ENCODE measurements at places on chromosomes 16 and 17.

- no peak for DNase-seq
These were observed 584 bp upstream of the TNRC6A start for GRCh38 chr16:24728891-24729242.

GRCh38 chr16:2276368-2277195, 8.7 kb upstream of the RNPS1 start:
- DNase-seq = no peak

- peak; percentile 27 for DNase-seq
These were observed 2.0 kb downstream of the TBC1D10B start for GRCh38 chr16:30368122-30368791.

DNA sequence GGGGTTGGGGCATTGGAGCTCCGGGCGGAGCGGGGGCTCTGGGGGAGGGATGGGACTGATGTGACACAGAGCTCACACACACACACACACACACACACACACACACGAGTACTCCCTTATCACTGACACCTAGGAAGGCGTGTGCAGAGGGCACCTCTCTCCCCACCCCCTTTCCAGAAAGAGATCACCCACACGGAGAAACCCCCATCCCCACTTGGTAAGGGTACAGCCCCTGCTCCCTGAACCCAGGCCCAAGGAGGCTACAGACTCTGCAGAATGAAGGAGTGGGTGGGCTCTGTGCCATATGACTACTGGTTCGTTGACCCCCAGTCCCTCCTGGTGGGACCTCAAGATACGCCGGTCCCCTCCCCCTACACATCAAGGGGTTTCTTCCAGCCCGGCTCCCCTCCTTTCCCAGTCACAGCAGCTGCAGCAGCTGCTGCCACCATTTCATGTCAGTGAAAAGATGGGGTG, 8.7 kb upstream of the ARHGAP23 start:
- no peak for DNase-seq

DNA sequence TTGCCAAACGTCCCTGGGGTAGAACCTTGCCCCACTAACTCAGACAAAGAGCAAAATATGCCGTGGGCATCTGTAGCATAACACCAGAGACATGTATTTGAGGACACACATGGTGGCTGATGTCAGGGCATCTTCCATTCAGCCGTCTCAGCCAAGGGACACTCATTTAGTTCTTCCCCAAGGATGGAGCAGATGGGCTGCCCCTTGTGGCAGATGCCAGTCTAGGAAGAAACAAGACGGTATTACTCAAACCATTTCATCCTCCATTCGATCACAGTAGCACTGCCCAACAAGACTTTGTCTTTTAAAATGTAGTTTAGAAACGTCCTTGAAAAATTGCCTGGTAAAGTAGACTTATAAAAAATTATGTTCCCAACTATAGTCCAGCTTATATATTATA, 937.6 kb upstream of the EEF2KMT start:
- no peak for DNase-seq

DNA sequence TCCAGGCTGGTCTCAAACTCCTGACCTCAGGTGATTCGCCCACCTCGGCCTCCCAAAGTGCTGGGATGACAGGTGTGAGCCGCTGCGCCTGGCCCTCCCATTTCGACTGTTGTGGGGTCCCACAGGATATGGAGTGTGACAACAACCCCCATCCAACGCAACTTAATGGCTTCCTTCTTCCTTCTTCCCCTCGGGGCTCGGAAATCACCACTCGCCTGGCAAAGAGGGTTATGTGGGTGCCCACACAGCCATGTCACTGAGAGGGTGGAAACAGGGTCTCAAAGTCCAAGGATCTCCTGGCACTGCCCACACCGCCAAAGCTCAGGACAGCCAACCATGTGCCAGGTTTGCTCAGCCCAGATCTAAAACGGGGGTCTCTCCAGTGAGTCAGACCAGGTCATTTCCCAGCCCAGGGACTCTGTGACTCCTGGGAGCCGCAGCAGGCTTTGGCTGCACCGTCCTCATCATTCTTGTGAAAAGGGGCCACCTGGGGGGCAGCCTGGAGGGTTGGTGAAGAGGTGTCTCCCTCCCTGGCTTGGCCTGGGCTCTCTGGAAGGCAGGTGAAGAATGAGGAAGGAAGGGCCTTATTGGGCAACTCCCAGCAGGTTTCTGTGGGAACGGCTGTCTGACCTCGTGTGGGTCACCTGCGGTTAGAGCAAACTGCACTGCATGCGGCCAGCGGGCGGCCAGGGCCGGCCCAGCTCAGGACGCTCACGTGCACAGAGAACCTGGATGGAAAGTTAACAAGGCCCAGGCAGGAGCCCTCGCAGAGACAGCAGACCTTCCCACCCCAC, 25.3 kb upstream of the LITAF start:
- no peak for DNase-seq

- DNase-seq = no peak
These were observed 3.1 kb downstream of the ITGB4 start for GRCh38 chr17:75724016-75725003.

- DNase-seq = no peak
These were observed 309.0 kb upstream of the IRX3 start for GRCh38 chr16:54595621-54596020.

GRCh38 chr17:6240601-6241000, 170.4 kb downstream of the WSCD1 start:
- DNase-seq = no peak

DNA sequence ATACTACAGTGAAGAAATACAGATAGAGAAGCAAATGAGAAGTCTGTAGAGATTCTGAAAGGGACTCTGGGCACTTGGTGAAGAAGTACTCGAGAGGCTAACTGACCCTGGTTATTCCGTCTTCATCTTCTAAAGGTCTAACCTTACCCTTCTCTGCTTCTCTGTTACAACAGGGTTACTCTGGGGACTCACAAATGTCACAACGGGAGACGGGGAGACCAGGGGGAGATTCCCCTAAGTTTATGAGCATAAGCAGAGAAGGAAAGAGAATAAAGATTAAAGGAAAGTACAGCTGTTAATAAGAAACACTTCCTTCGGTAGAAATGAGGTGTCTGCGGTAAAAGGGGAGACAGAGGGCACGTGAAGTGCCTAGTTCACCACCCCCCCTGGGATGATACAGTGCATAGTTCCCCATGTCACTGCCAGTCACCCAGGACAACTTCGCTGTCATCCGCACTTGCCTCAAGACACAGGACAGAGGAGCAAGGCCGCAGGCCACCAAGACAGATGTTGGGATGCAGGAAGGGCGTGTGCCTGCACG, 75.2 kb upstream of the TRAP1 start:
- DNase-seq = no peak

GRCh38 chr17:47254403-47254943, 846 bp downstream of the ITGB3 start:
- DNase-seq = no peak

GRCh38 chr17:19304209-19304608, 58.3 kb downstream of the B9D1 start:
- DNase-seq = peak; percentile 55

DNA sequence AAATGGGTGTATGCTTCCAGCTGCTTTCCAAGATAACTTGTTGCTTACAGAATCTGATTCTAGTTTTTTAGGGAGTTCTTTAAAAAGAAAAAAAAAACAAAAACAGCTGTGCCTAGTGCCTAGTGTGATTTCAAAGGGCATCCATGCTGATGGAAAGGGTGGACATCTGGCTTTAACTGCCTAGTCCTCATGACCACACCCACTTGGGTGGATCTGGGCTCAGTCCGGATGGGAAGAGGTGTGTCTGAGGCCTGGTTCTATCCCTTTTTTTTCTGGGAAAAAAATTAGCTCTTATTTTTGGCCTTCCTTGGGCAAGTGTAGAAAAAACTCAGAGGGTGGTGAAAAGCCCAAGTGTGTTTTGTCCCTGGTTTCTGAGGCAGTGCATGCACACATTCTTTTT, 132.3 kb upstream of the CDH11 start:
- no peak for DNase-seq

- no peak for DNase-seq
These were observed 1.6 kb upstream of the KIAA0513 start for GRCh38 chr16:85025781-85026653.

DNA sequence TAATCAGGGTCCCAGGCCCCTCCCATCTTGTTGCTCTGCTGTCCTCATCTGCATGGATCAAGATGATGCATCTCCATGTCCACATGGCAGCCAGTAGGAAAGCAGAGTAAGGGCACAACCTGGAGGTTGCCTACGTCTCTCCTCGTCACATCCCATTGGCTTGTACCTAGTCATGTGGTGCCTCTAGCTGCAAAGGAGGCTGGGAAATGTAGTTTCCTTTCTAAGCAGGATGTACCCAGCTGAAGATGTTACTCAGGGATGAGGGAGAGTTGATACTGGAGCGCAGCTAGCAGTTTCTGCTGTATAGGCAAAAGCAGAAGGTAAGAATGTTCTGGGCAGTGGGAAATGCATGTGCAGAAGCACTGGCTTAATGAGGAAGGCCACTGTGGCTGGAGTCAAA, 20.8 kb downstream of the ABCC1 start:
- DNase-seq = no peak

All from left ventricle myocardium superior (tissue), 1 donor.